Activated CD8-positive, alpha-beta T cell treated with anti-CD3 and anti-CD28 coated beads for 36 hours (primary cell): ENCODE measurements at places on chromosomes 4 and X. TPM values are rescaled to one million over a fixed set of nuclear protein-coding genes. Genes with fewer than 3 reads are reported as not detected.

DNA sequence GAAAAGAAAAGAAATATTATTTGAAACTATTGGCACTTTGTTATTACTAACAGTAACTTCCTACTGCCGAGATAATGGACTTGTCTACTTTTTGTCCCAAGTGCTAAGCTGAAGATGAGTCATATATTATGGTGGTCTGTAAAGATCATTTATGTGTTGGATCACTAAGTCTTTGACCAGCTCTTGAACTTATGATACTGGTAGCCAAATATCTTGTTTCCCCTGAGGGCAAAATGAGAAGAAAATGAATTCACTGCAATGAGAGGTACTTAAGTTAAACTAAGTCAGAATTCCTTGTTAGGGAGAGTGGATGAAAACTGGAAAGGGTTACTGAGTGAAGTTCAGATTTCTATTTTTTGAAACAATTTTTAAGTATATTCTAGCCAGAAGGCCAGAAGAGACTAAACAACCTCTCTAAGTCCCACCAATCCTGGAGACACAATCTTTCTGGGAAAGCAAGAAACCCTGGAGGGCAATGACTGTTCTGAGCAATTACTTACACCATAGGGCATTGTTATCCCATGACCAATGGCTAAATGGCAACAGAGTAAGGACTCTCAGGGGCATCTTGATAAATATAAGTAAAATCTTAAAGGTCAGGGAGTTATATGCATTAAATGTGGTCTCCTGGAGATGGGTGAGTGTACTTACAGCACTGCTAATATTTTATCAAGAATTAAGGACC is 287.7 kb downstream of the STIM2 start:
- no peak for DNase-seq

GRCh38 chr4:147480891-147481576 is at the start of gene EDNRA:
EDNRA (plus strand) TSS chr4:147481097; CDS start chr4:147485682, 4,585 bp downstream.
- DNase-seq: no peak

CXorf38 gene
- 22.5 TPM for total RNA-seq

DNA sequence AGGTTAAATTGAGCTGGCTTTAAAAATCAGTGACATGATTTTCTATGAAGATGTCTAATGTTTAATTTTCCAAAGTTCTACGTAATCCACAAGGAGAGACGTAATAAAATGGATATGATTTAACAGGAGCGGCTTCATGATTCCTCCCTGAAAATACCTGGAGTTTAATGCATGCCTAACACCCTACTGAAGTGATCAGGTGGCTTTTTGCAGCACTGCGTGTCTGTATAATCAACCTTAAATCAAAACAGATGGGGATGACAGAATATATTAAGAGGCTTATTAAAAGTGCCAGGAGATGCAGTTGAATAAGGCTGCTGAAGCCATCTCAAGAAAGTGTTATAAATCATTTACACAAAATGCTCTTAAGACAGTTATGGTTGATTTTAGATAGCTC is 112.4 kb upstream of the TLR3 start:
- DNase-seq: no peak

DNA sequence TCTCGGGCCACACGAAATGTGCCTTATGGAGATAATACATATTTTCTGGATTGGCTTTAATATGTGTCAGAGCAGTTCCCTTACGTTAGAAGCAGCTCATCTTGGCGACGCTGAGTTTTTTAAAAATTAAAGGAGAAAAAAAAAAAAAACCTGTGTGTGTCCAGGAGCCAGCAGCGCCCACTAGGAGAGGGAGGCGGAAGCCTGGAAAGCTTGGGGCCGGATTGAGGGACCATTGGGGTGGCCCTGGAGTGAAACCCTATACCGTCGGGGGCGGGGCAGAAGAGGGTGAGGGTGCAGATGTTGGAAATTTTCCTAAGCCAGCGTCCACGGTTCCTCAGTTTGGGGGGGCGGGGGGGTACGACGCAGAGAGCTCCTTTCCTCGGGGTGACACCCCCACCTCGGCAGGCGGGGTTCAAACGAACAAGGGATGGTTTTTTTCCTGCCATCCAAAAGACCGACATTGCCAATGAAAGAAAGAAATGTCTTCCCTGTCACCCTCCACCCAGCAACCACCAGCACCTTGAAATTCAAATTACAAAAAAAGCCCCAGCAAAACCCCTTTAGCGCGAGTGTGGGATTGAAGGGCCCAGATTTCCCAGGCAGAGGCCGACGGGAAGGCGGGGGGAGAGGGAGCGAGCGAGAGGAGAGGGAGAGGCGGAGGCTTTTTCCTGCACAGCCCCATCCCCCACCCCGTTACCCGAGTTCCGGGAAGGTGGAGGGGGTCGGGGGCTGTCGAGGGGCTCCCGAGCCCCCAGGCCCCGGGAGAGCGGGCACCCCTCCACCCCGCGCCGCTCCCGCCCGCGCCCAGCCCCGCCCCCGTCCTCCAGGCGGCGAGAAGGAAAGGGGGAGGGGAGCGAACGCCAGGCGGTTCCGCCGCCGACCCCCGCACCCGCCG is 859 bp downstream of the SMARCA1 start:
- DNase-seq: peak; percentile 2
